ENCODE measurements at places on chromosomes 1 and 21.

DNA sequence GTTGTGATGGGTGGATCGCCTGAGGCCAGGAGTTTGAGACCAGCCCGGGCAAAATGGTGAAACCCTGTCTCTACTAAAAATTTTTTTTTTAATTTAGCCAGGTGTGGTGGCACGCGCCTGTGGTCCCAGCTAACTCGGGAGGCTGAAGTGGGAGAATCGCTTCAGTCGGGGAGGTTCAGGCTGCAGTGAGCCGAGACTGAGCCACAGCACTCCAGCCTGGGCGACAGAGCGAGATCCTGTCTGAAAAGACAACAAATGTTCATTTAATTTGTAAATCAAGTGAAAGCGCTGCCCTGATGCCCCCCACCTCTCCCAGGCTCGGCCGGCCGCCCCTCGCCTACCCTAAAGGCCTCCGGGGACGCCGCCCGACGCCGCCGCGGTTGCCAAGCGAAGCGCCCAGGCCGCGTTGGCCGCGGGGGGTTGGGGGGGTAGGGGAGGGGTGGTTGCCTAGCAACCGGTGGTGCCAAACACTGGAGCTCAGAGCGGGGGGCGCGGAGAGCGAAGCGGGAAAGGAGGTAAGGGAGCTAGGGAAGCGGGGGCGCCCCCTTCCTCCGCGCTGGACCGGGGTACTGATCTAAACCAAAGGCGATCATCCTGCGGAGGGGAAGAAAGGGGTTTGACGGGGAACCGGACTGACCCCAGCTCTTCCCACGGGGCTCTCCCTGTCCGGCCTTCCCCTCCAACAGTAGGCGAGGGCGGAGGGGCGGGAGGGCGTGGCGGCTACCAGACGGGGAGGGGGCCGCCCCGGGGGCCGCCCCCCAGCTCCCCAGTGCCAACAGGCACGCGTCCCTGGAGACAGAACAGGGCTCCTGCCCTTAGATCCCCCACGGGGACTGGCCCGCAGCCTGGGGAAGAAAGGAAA is at the start of gene TEKT2:
TEKT2 (plus strand) TSS at position 460 of the 862 bp plus-strand sequence. CDS start 828 bp downstream, outside the sequence.
- no peaks in the 10 kb centered on the region for H3K27me3 ChIP-seq
- H3K27ac ChIP-seq = no peak within 1 kb of the TSS
- no peak within 1 kb of the TSS for H3K4me3 ChIP-seq
- 0 out of 2 replicates have a peak, but pooled peaks cover 6% of the 10 kb centered on the region for H3K4me1 ChIP-seq

DNA sequence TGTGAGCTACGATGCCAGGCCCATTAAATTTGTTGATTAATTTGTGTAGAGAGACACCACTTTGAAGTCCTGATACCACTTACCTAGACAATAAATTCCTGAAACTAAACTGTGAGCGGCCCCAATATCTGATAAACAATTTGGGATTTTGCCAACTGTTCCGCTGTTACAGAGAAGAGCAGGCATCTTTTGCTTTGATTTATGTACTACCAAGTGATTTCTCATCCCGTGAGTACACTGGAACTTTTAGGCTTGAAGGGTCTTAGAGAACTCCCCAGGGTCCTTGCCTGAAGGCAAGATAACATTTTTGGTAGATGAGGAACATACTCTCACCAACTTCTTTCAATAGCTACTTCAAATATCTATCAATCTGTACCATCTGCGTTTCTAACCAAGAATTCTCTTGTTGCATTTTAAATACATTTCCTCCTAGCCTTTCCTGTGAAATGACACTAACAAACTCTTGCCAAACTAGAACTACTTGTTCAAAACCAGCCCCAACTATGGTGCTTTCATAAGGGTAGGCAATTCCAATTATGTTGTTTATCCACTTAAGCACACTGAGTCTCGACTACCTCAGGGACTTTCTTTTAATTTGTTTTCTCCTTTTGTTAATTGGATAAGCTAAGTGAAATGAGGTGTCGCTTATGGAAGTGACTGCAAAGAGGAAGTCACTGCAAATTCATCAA is 23.2 kb upstream of the SLC30A1 start:
- DNase-seq = no peak
- H3K27ac ChIP-seq = peak overlapping the region; percentile 32
- H3K4me1 ChIP-seq = peaks cover 45% of the 10 kb centered on the region
- H3K36me3 ChIP-seq = no peaks in the 10 kb centered on the region
- no peak overlapping the region for H3K4me3 ChIP-seq
- H3K27me3 ChIP-seq = no peaks in the 10 kb centered on the region

DNA sequence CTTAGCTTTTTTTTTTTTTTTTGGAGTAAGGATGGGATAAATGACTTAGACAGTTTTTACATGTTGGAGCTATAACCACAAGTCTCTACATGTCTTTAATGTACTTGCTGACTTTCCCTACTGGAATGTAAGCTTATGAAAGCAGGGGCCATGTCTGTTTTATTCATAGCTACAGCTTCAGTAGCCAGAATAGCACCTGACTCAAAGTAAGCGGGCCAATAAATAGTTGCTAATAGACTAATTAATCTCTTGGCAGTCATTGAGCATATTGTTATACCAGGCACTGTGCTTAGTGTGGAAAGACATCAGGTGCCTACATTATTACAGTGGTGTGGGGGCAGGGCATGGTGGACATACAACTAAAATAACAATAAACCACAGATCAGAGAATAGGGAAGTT is 84.4 kb upstream of the HOOK1 start:
- H3K4me1 ChIP-seq = peaks cover 13% of the 10 kb centered on the region
- no peak for DNase-seq
- no peaks in the 10 kb centered on the region for H3K27me3 ChIP-seq
- H3K4me3 ChIP-seq = no peak overlapping the region

GRCh38 chr1:232899839-232900238 is 50.6 kb upstream of the NTPCR start:
- no peak overlapping the region for H3K27ac ChIP-seq
- no peak overlapping the region for H3K4me3 ChIP-seq
- no peak for DNase-seq

DNA sequence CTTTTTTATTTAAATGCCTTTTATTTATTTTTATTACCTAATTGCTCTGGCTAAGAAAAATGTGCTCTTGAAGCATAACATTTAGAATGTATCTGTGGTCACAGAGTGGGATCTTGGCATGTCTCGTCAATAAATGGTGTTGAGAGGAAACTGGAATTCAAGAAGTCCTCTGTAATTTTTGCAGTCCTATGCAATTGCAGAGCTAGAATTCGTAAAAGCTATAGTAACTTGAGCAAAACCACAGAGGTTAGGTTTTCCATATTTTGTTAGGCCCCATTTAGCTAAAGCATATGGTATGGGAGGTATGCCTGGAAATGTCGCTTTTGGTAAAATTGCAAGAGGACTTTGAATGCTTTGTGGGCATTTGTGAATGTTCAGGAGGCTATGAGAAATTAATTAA is 466.7 kb upstream of the NFIA start:
- no peak overlapping the region for H3K4me3 ChIP-seq
- H3K27me3 ChIP-seq = no peaks in the 10 kb centered on the region
- no peak overlapping the region for H3K27ac ChIP-seq
- no peaks in the 10 kb centered on the region for H3K4me1 ChIP-seq

DNA sequence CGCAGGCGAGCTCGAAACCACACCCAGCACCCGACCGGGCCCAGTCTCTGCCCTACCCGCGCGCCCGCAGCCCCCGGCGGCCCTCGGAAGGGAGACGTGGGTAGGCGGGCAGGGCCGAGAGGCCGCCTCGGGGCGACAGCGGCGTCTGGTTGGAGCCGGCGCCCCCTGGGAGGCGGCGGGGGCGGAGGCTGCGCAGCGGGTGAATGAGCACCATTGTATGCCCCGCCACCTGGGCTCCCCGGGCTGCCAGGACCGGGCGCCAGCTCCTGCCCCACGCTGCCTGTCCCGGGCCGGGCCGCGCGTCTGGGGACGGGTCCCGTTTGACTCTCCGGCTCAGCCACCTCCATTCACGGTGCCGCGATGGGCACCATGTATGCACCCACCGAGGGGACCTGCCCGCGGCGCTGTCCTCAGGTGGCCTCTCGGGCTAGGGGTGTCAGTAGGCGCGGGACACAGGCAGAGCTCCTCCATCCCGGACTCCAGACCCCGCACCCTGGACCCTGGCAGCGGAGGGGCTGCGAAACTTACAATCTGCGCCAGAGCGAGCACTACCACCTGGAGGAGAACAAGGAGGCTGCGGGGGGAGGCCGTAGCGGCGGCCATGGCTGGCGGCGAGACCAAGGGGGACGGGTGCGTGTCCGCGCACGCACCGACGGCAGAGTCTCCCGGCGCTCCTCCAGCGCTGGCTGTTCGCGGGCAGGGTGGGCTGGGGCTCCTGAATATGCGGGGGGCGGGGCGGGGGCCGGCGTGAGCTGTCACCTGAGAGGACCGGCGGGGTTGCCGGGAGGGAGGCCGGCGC is at the start of gene COL9A2:
COL9A2 (minus strand) TSS at position 692 of the 799 bp plus-strand sequence; CDS start at position 603, 89 bp downstream.
- H3K4me1 ChIP-seq = no peaks in the 10 kb centered on the region
- peak within 1 kb of the TSS; percentile 41 for H3K4me3 ChIP-seq
- H3K27me3 ChIP-seq = no peaks in the 10 kb centered on the region
- DNase-seq = peak; percentile 37
- H3K27ac ChIP-seq = no peak within 1 kb of the TSS

DNA sequence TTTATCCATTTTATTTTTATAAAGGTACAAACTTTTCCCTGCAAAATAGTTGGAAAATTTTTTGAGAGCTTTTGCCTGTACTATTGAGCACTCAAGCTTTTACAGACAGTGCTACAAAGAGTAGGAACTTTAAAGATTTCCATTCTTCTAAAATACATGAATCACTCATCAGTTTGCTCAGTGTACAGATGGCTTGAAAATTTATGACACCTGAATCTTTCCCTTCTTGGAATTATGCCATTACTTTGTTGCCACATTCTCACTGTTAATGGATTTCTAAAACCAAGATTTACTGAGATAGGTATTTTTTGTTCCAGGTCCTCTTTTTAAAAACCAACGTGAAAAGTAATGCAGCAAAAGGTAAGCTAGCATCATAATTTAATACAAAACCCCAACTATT is 76.0 kb downstream of the GPATCH2 start:
- H3K36me3 ChIP-seq = no peaks in the 10 kb centered on the region
- no peaks in the 10 kb centered on the region for H3K4me1 ChIP-seq
- no peak overlapping the region for H3K27ac ChIP-seq
- H3K27me3 ChIP-seq = no peaks in the 10 kb centered on the region

DNA sequence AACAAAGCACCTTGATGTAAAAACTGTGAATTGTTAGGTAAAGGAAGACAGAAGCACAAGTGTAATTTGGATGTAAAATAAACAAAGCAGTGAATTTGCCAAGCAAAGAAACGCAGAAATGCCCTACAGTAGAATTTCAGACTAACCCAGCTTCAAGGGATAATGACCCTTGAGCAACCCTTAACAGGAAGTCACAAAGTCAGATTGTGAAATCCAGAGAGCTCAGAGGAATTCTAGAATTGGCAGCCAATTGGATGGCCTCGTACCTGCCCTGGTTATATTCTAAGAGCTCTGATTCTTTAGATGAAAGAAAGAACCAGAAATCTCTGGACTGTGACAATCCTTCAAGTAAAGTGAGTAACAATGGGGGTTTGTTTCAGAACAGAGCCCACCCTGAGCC is 152.7 kb upstream of the CHRM3 start:
- DNase-seq = no peak
- no peaks in the 10 kb centered on the region for H3K36me3 ChIP-seq
- H3K27me3 ChIP-seq = no peaks in the 10 kb centered on the region
- no peak overlapping the region for H3K27ac ChIP-seq
- H3K4me1 ChIP-seq = peaks cover 17% of the 10 kb centered on the region

DNA sequence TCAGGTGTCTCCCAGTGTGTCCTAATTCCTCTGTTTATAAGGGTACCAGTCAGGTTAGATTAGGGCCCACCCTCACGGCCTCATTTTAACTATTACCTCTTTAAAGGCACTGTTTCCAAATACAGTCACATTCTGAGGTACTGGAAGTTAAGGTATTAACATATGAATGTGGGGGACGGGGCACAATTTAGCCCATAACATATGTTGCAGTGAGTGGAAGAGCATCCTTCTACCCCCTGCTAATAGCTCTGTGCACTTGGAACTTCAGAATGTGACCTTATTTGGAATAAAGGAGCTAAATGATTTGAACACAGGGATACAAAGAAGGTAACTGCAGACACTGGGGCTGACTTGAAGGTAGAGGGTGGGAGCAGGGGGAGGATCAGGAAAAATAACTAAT is 67.3 kb upstream of the ADGRL2 start:
- H3K27me3 ChIP-seq = no peaks in the 10 kb centered on the region
- no peaks in the 10 kb centered on the region for H3K36me3 ChIP-seq
- no peak overlapping the region for H3K4me3 ChIP-seq
- H3K4me1 ChIP-seq = no peaks in the 10 kb centered on the region

GRCh38 chr1:16971341-16972188 is 8.9 kb downstream of the MFAP2 start:
- no peaks in the 10 kb centered on the region for H3K27me3 ChIP-seq
- no peak for DNase-seq
- H3K36me3 ChIP-seq = no peaks in the 10 kb centered on the region
- no peaks in the 10 kb centered on the region for H3K4me1 ChIP-seq
- no peak overlapping the region for H3K4me3 ChIP-seq

DNA sequence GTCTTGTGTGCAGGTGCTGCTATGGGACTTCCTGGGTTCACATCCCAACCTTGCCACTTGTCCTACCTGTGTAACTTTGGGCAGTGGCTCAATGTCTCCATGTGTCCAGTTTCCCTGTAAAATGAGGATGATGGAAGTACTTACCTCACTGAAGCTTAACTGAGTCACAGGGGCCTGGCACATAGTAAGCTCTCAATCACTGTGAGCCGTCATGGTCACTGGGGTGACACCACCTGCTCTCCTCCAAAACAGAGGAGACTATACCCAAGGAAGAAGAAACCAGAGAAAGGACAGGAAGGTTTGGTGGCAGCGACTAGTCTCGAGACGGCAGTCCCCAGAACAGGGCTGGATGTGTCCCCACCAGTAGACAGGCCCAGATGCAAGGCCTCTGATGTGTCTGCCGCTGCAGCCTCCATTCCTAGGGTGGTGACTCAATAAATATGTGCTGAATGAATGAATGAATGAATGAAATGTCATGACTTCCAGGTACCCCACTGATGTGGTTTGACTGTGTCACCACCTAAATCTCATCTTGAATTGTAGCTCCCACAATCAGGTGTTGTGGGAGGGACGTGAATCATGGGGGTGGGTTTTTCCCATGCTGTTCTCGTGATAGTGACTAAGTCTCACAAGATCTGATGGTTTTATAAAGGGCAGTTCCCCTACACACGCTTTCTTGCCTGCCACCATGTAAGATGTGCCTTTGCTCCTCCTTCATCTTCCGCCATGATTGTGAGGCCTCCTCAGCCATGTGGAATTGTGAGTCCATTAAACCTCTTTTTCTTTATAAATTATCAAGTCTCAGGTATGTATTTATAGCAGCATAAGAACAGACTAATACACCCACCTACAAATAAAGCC is 13.0 kb upstream of the LRP8 start:
- H3K4me3 ChIP-seq = no peak overlapping the region
- no peaks in the 10 kb centered on the region for H3K27me3 ChIP-seq
- peaks cover 17% of the 10 kb centered on the region for H3K4me1 ChIP-seq
- no peak for DNase-seq
- H3K27ac ChIP-seq = peak overlapping the region; percentile 6

- no peaks in the 10 kb centered on the region for H3K36me3 ChIP-seq
- H3K27ac ChIP-seq = no peak overlapping the region
- peaks cover 19% of the 10 kb centered on the region for H3K4me1 ChIP-seq
- no peaks in the 10 kb centered on the region for H3K27me3 ChIP-seq
Measured at GRCh38 chr1:183622013-183622412, 13.6 kb downstream of the ARPC5 start.

Data from Caco-2 (cell line).